Ecto neural progenitor cell (in vitro differentiated cells): ENCODE measurements at places on chromosomes 5 and 9.

DNA sequence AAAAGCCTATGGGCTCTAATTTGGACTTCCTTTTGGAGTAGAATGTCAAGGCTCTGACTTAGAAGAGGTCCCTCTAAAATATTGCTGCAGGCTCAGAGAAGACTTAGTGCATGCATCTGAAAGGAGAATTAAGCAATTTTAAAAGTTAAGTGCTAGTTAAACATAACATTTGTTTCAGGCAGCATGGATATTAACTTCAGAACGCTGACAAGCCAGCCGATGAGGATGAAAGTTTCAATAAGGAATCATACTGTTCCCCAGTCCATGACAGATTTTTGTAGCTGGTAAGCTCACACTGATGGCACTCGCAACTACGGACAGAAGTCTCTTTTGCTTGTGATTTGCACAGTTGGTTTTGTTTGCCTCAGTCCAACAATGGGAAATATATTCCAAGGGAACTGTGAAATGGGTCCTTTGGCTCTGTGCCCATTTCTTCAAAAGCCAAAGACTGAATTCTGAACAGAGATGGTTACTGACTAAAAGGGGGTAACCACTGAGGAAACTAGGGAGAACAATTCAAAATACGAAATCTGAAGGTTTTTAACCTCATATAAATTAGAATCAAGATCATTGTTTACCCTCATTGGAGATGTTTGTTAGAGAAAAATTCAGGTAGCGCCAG, 47.6 kb downstream of the DCP2 start:
- no peak for DNase-seq

- no peak for DNase-seq
Observed at GRCh38 chr9:24416136-24416535, 129.6 kb downstream of the IZUMO3 start.

DNA sequence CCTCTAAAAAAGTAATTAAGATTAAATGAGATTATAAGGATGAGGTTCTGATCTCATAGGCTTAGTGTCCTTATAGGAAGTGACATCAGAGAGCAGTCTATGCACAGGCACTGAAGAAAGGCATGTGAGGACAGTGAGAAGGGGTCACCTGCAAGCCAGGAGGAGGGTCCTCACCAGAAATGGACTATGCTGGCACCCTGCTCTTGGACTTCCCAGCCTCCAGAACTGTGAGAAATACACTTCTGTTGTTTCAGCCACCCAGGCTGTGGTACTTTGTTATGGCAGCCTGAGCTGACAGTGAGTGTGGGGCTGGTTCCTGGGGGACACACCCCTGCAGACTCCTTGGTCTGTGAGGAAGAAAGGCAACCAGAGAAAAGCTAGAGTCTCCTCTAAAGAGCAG, 34.7 kb upstream of the IL6ST start:
- DNase-seq = no peak

GRCh38 chr5:109833946-109834345, 144.2 kb downstream of the MAN2A1 start:
- no peak for DNase-seq
